ENCODE measurements at places on chromosomes 1 and 21. TPM values are rescaled to one million over a fixed set of nuclear protein-coding genes. Genes with fewer than 3 reads are reported as not detected.

DFFB gene
- 5.1 TPM for total RNA-seq

TDRD10 gene
- total RNA-seq = not detected

- peaks cover 14% of the 10 kb centered on the region for H3K4me1 ChIP-seq
- peaks cover 22% of the 10 kb centered on the region for H3K36me3 ChIP-seq
- DNase-seq = no peak
- peak overlapping the region; percentile 13 for H3K27ac ChIP-seq
- H3K4me3 ChIP-seq = no peak overlapping the region
These were observed 21.4 kb downstream of the ARHGAP29 start for GRCh38 chr1:94215955-94216354.

GRCh38 chr1:112322018-112322417 lies 74.0 kb upstream of the CTTNBP2NL start:
- H3K27me3 ChIP-seq = peaks cover 9% of the 10 kb centered on the region
- no peak overlapping the region for H3K4me3 ChIP-seq
- no peaks in the 10 kb centered on the region for H3K4me1 ChIP-seq
- no peaks in the 10 kb centered on the region for H3K36me3 ChIP-seq
- no peak overlapping the region for H3K27ac ChIP-seq

- no peak overlapping the region for H3K27ac ChIP-seq
- no peak for DNase-seq
- peaks cover 14% of the 10 kb centered on the region for H3K27me3 ChIP-seq
- no peak overlapping the region for H3K4me3 ChIP-seq
These were observed 1.2 kb downstream of the KRTAP10-4 start for GRCh38 chr21:44574457-44575306.

- H3K27me3 ChIP-seq = peaks cover 2% of the 10 kb centered on the region
- H3K4me1 ChIP-seq = peaks cover 13% of the 10 kb centered on the region
- H3K27ac ChIP-seq = peak overlapping the region; percentile 5
- DNase-seq = no peak
These were observed 19.4 kb downstream of the HSD11B1 start for GRCh38 chr1:209723756-209724693.

CALML6 gene
- 0.29 TPM for total RNA-seq

DNA sequence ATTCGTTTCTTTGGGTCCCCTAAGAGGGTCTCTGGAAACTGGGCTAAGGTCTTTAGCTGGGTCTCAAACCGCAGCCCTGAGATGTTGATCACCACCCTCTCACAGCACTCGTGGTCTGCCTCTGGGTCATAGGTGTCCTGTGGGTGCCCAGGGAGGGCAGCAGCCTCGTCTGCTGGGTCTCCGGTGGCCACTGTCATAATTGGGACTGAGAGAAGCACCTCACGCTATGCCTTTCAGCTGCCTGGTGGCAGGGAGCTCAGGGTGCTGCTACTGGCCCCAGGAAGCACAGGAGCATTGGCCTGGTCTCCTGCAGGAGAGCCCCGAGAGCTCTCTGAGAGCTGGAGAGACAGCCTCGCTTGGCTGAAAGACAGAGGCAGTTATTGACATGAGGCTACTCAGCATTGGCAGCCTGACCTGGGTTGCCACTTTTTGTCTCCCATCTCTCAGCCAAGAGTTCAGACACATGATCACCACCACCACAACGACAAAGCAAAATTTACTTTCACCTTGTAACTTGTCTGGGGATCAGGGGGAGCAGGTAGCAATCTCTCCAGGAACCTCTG lies 1.5 kb downstream of the KCNA2 start:
- H3K27ac ChIP-seq = no peak overlapping the region
- H3K4me3 ChIP-seq = no peak overlapping the region
- H3K4me1 ChIP-seq = no peaks in the 10 kb centered on the region
- H3K27me3 ChIP-seq = peaks cover 49% of the 10 kb centered on the region
- no peaks in the 10 kb centered on the region for H3K36me3 ChIP-seq

ATP1B1 gene
- total RNA-seq = 12.7 TPM

- H3K4me1 ChIP-seq = peaks cover 12% of the 10 kb centered on the region
- H3K36me3 ChIP-seq = peaks cover 79% of the 10 kb centered on the region
- H3K27me3 ChIP-seq = no peaks in the 10 kb centered on the region
- DNase-seq = peak; percentile 95
These were observed 13.0 kb upstream of the CLDN19 start for GRCh38 chr1:42753070-42753469.

KIF26B gene
- total RNA-seq = 22.1 TPM

GRCh38 chr1:161792740-161793139 lies 26.6 kb downstream of the ATF6 start:
- H3K27ac ChIP-seq = peak overlapping the region; percentile 36
- H3K36me3 ChIP-seq = peaks cover 10% of the 10 kb centered on the region
- no peak for DNase-seq
- no peaks in the 10 kb centered on the region for H3K27me3 ChIP-seq

GRCh38 chr1:93615582-93616150 lies 66.0 kb downstream of the BCAR3 start:
- H3K27ac ChIP-seq = peak overlapping the region; percentile 98
- H3K4me3 ChIP-seq = peak overlapping the region; percentile 27
- peaks cover 64% of the 10 kb centered on the region for H3K4me1 ChIP-seq
- no peaks in the 10 kb centered on the region for H3K36me3 ChIP-seq

RGS8 gene
- total RNA-seq = not detected

GRCh38 chr1:171641076-171641864 lies 11.2 kb downstream of the MYOC start:
- no peak overlapping the region for H3K27ac ChIP-seq
- H3K27me3 ChIP-seq = no peaks in the 10 kb centered on the region
- peaks cover 13% of the 10 kb centered on the region for H3K4me1 ChIP-seq
- no peaks in the 10 kb centered on the region for H3K36me3 ChIP-seq

DNA sequence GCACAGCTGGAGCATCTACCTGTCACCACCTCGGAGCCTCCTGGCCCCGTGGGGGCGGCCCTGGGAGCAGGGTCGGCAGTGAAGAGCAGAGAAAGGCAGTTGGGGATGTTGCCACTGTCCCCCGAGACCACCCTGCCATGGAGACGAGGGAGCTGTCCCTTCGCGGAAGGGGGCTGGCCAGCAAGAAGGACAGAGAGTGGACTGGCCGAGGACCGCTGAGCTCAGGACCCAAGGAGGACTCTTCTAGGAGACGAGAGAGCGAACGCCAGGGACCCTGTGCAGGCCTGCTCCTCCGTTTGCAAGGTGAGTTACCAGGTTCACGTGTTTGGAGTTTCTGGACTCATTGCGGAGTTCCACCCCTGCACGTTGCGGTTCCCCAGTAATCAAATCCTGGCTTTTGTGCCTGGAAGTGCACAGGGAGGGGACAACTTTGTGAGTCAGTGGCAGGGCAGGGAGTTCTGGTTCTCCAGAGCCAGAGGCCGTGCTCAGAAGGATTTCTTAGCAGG lies 5.6 kb upstream of the POFUT2 start:
- H3K4me1 ChIP-seq = peaks cover 37% of the 10 kb centered on the region
- peak overlapping the region; percentile 100 for H3K27ac ChIP-seq
- H3K36me3 ChIP-seq = peaks cover 8% of the 10 kb centered on the region
- peak; percentile 79 for DNase-seq

ARMH1 gene
- 3.2 TPM for total RNA-seq

GRCh38 chr21:44471996-44472395 lies 16.7 kb downstream of the LRRC3 start:
- no peaks in the 10 kb centered on the region for H3K4me1 ChIP-seq
- H3K27ac ChIP-seq = no peak overlapping the region
- no peak overlapping the region for H3K4me3 ChIP-seq
- H3K27me3 ChIP-seq = peaks cover 6% of the 10 kb centered on the region
- DNase-seq = no peak

- H3K36me3 ChIP-seq = no peaks in the 10 kb centered on the region
- peak overlapping the region; percentile 86 for H3K4me3 ChIP-seq
- peaks cover 61% of the 10 kb centered on the region for H3K4me1 ChIP-seq
- peak; percentile 90 for DNase-seq
These were observed 638 bp upstream of the TUFT1 start for GRCh38 chr1:151539321-151540020.

DNA sequence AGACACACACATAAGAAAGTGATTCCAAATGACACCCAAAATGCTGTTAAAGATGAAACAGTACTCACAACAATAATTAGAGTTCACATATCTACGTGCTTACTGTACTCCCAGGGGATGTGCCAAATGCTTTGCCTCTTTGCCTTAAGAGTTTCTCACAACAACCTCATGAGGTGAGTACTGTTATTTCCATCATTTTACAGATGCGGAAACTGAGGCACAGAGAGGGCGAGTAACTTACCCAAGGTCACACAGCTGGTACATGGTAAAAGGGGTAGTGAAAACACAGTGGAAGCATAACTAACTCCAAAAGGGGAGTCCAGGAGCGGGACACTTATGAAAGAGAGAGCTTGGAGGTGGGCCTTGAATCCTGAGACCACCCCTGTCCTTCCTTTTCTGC lies 171.8 kb downstream of the ACTL8 start:
- no peak for DNase-seq
- no peaks in the 10 kb centered on the region for H3K4me1 ChIP-seq
- no peak overlapping the region for H3K4me3 ChIP-seq
- peaks cover 11% of the 10 kb centered on the region for H3K27me3 ChIP-seq
- H3K27ac ChIP-seq = no peak overlapping the region
- no peaks in the 10 kb centered on the region for H3K36me3 ChIP-seq

SELP gene
- not detected for total RNA-seq

SELE gene
- total RNA-seq = not detected

DNA sequence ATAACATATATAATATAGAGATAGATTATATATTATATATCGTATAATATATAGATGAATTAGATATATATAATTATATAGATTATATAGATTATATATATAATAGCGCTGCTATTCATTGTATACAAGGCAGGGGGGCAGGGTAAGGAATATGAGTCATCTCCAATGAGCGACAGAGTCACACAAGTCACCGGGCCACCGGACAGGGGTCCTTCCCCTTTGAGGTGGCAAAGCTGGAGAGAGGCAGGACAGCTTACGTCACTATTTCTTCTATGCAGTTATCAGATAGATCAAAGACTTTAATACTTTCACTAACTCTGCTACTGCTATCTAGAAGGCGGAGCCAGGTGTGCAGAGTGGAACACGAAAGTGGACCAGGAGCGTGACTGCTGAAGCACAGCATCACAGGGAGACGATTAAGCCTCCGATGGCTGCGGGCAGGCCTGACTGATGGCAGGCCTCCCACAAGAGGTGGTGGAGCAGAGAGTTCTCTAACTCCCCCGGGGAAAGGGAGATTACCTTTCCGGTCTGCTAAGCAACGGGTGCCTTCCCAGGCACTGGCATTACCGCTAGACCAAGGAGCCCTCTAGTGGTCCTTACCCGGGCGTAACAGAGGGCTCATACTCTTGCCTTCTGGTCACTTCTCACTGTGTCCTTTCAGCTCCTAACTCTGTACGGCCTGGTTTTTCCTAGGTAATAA lies 2154.7 kb downstream of the MRPL39 start:
- H3K4me3 ChIP-seq = no peak overlapping the region
- no peak for DNase-seq
- H3K27me3 ChIP-seq = no peaks in the 10 kb centered on the region
- H3K27ac ChIP-seq = no peak overlapping the region
- no peaks in the 10 kb centered on the region for H3K36me3 ChIP-seq

CD1D gene
- total RNA-seq = under 0.01 TPM

- no peaks in the 10 kb centered on the region for H3K4me1 ChIP-seq
- H3K27me3 ChIP-seq = peaks cover 45% of the 10 kb centered on the region
- no peak for DNase-seq
- no peak overlapping the region for H3K4me3 ChIP-seq
These were observed 17.0 kb downstream of the TNFRSF25 start for GRCh38 chr1:6448749-6449631.

GRCh38 chr21:42346441-42346840 lies 4.4 kb downstream of the TFF2 start:
- H3K4me3 ChIP-seq = no peak overlapping the region
- no peak overlapping the region for H3K27ac ChIP-seq
- no peaks in the 10 kb centered on the region for H3K4me1 ChIP-seq
- no peaks in the 10 kb centered on the region for H3K36me3 ChIP-seq
- no peak for DNase-seq
- H3K27me3 ChIP-seq = no peaks in the 10 kb centered on the region

FHAD1 gene
- 0.72 TPM for total RNA-seq

CELA3B gene
- not detected for total RNA-seq

GRCh38 chr1:11180342-11180744 lies 8.8 kb upstream of the ANGPTL7 start:
- H3K4me1 ChIP-seq = peaks cover 44% of the 10 kb centered on the region
- peak overlapping the region; percentile 34 for H3K27ac ChIP-seq
- peak; percentile 87 for DNase-seq
- H3K36me3 ChIP-seq = no peaks in the 10 kb centered on the region

- DNase-seq = peak; percentile 21
- peaks cover 5% of the 10 kb centered on the region for H3K4me1 ChIP-seq
- H3K36me3 ChIP-seq = no peaks in the 10 kb centered on the region
- H3K4me3 ChIP-seq = no peak overlapping the region
- H3K27me3 ChIP-seq = peaks cover 8% of the 10 kb centered on the region
These were observed 1.8 kb upstream of the FCRL6 start for GRCh38 chr1:159800177-159800930.

DNA sequence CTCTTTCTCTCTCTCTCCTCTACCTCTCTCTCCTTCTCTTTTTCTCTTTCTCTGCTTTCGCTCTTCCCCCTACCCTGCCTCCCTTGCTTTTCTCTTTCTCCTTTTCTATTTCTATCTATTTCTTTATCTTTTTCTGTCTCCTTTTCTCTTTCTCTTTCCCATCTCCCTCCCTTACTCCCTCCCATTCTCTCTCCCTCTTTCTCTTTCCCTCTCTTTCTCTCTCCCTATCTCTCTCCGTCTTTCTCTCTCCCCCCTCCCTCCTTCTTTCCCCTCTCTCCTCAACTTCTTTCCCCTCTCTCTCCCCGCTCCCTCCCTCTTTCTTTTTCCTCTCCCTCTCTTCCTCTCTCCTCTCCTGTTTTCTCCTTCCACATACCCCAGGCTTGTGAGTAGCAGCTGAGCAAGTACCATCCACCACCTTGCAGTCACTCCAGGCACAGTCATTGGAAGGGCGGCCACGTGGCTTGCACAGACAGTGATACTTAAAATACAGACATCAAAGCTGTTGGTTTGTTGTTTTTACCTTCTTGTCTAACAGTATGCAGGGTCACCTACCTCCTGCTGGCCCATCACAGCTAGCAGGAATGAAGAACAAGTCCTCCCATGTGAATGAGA lies 209.1 kb upstream of the COA6 start:
- no peaks in the 10 kb centered on the region for H3K4me1 ChIP-seq
- H3K27ac ChIP-seq = no peak overlapping the region
- no peak overlapping the region for H3K4me3 ChIP-seq
- H3K36me3 ChIP-seq = no peaks in the 10 kb centered on the region

IL10 gene
- total RNA-seq = not detected

GRCh38 chr1:152481869-152482664 lies 28.5 kb upstream of the LCE5A start:
- H3K27me3 ChIP-seq = no peaks in the 10 kb centered on the region
- no peaks in the 10 kb centered on the region for H3K36me3 ChIP-seq
- no peaks in the 10 kb centered on the region for H3K4me1 ChIP-seq
- H3K4me3 ChIP-seq = no peak overlapping the region

- no peak overlapping the region for H3K4me3 ChIP-seq
- no peaks in the 10 kb centered on the region for H3K36me3 ChIP-seq
- H3K27ac ChIP-seq = no peak overlapping the region
- H3K4me1 ChIP-seq = peaks cover 20% of the 10 kb centered on the region
- H3K27me3 ChIP-seq = peaks cover 17% of the 10 kb centered on the region
These were observed 11.1 kb downstream of the TENT5C start for GRCh38 chr1:117616967-117617366.

All from osteoblast (primary cell).